Right lobe of liver (tissue), 6 donors: ENCODE measurements at places on chromosomes 13 and 19. TPM values are rescaled to one million over a fixed set of nuclear protein-coding genes. Genes with fewer than 3 reads are reported as not detected.
A peak's percentile ranks its signal among the peaks of the same experiment; 100 is the strongest.

KLK14 gene
- 0.17 TPM for total RNA-seq

TMEM86B gene
- total RNA-seq = 22.2 TPM

- peaks cover 13% of the 10 kb centered on the region for H3K4me1 ChIP-seq
- peaks cover 40% of the 10 kb centered on the region for H3K36me3 ChIP-seq
- no peak overlapping the region for H3K4me3 ChIP-seq
- DNase-seq = no peak
- no peak overlapping the region for H3K27ac ChIP-seq
- H3K27me3 ChIP-seq = no peaks in the 10 kb centered on the region
These were observed 3.7 kb upstream of the TMEM86B start for GRCh38 chr19:55232286-55232602.

DNA sequence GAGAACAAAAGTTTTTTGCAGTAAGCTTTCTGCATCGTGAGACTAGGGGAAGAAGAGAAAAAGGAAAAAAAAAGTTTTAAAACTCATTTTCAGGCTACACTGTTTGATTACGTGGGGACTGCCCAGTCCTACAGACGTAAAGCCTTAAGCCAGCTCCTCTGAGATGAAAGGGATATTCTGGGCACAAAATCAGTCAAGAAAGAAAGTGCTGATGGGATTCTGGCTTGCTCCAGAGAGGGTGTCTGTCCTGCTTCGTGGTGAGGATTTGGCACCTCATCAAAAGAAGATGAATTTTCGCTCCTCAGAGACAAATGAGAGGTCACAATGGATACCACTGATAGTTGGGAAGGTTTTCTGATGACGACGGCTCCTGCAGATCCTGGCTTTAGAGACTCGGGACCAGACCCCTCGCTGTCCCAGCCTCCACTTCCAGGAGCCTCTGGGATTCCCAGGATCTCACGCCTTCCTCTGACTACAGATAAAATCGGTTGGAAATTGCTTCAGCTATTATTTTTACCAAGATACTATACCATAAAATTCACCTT is 9.7 kb downstream of the TEX29 start:
- H3K4me3 ChIP-seq = no peak overlapping the region
- DNase-seq = no peak
- no peak overlapping the region for H3K27ac ChIP-seq
- H3K27me3 ChIP-seq = no peaks in the 10 kb centered on the region
- no peaks in the 10 kb centered on the region for H3K4me1 ChIP-seq

- no peak overlapping the region for H3K4me3 ChIP-seq
- H3K36me3 ChIP-seq = no peaks in the 10 kb centered on the region
- no peak overlapping the region for H3K27ac ChIP-seq
- no peaks in the 10 kb centered on the region for H3K27me3 ChIP-seq
- no peak for DNase-seq
- no peaks in the 10 kb centered on the region for H3K4me1 ChIP-seq
These were observed 77.4 kb downstream of the PDS5B start for GRCh38 chr13:32663660-32664059.

RAB3A gene
- total RNA-seq = 0.81 TPM

PSG3 gene
- not detected for total RNA-seq

C1QTNF9B gene
- total RNA-seq = not detected

MYH14 gene
- 69.2 TPM for total RNA-seq

DNA sequence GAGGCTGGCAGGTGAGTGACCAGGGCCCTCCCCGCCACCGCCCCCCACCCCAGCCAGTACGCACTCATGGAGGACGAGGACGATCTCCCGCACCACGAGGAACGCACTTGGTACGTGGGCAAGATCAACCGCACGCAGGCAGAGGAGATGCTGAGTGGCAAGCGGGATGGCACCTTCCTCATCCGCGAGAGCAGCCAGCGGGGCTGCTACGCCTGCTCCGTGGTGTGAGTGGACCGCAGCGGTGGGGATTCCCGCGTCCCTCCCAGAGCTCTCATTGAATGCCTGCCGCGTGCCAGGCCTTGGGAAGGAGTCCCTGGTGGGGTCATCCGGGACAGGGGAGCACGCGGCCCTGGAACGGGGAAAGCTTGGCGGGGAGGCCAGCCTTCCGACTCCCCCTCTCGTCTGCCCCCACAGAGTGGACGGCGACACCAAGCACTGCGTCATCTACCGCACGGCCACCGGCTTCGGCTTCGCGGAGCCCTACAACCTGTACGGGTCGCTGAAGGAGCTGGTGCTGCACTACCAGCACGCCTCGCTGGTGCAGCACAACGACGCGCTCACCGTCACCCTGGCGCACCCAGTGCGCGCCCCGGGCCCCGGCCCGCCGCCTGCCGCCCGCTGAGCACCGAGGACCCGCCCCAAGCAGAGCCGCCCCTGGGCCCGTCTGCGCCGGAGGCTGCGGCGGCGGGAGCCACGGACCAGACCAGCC is 4.8 kb upstream of the IFI30 start:
- DNase-seq = no peak
- peak overlapping the region; percentile 50 for H3K27ac ChIP-seq
- H3K4me1 ChIP-seq = no peaks in the 10 kb centered on the region
- H3K27me3 ChIP-seq = no peaks in the 10 kb centered on the region
- no peak overlapping the region for H3K4me3 ChIP-seq
- peaks cover 20% of the 10 kb centered on the region for H3K36me3 ChIP-seq

NDUFA13 gene
- total RNA-seq = 187 TPM

DNA sequence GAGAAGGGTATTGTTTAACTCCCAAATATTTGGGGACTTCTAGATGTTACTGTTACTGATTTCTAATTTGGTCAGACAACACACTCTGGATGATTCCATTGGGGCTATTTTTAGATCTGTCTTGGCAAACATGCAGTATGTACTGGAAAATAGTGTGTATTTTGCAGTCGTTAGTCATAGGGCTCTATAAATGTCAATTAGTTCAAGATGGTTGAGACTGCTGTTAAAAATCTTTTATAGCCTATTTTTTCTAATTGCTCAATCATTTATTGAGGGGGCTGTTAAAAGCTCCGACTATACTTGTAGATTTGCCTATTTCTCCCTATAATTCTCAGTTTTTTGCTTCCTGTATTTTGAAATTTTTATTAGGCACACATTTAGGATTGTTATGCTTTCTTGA is 31.4 kb downstream of the PPP5C start:
- no peaks in the 10 kb centered on the region for H3K27me3 ChIP-seq
- H3K36me3 ChIP-seq = peaks cover 26% of the 10 kb centered on the region
- H3K27ac ChIP-seq = no peak overlapping the region
- H3K4me3 ChIP-seq = no peak overlapping the region
- DNase-seq = no peak

GRCh38 chr13:88857256-88857655 is 1186.1 kb downstream of the SLITRK5 start:
- DNase-seq = no peak
- H3K27me3 ChIP-seq = no peaks in the 10 kb centered on the region
- no peaks in the 10 kb centered on the region for H3K4me1 ChIP-seq
- no peak overlapping the region for H3K27ac ChIP-seq
- H3K36me3 ChIP-seq = no peaks in the 10 kb centered on the region

DNA sequence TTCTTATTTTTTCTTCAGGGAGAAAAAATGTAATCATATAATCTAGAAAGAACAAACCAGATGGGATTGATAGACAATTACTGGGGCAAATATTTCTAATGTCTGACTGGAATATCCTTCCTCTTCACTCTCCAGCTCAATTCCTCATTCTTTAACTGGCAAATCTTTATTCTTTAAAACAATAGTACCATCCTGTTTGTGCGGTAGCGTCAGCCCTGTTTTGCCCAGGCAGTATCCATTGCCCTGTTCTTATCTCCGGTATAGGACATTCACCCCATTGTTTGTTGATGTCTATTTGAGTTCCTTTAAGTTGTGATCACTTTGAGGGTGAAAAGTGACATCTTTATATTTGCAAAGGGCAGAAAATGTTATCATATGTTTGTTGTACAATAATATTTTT is 185.4 kb downstream of the POSTN start:
- H3K27ac ChIP-seq = no peak overlapping the region
- no peaks in the 10 kb centered on the region for H3K36me3 ChIP-seq
- no peak overlapping the region for H3K4me3 ChIP-seq
- no peak for DNase-seq
- H3K4me1 ChIP-seq = no peaks in the 10 kb centered on the region
